ENCODE measurements at places on chromosomes 2 and 18. TPM values are rescaled to one million over a fixed set of nuclear protein-coding genes. Genes with fewer than 3 reads are reported as not detected.

DNA sequence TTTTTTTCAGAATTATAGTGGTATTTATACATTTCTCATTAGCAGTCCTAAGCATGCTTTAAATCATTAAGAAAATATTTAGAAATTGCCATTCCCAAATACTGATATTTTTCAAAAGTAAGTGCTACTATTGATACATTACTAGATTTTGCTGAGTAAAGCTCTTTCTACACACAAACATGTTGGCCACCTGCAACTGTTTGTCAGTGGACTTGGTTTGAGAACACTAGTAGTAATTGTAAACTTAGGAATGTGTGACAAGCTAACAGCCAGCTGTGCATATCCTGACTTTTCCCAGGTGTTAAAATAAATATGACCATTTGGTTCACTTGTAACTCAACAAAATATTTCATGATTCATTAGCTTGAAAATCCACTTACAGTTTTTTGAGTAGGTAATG is 103.1 kb downstream of the MSTN start:
- no peak for DNase-seq

GKN2 gene
- total RNA-seq: not detected

- DNase-seq: no peak
Observed at GRCh38 chr2:179082697-179083096, 32.8 kb upstream of the CCDC141 start.

CPO gene
- 0.48 TPM for total RNA-seq

TFCP2L1 gene
- not detected for total RNA-seq

GRCh38 chr2:227054006-227054405 is 110.0 kb downstream of the COL4A4 start:
- DNase-seq: no peak

GRCh38 chr18:54052259-54052658 is 172.2 kb downstream of the MBD2 start:
- no peak for DNase-seq
